Activated naive CD4-positive, alpha-beta T cell (primary cell): ENCODE measurements at places on chromosomes 7 and 10.

GRCh38 chr10:104580774-104581675 is 60.1 kb upstream of the SORCS3 start:
- DNase-seq = peak; percentile 52

- no peak for DNase-seq
Observed at GRCh38 chr10:5534051-5534821, 9.5 kb downstream of the CALML3 start.

GRCh38 chr7:94562525-94562924 is 52.9 kb downstream of the CASD1 start:
- DNase-seq = no peak

- no peak for DNase-seq
Observed at GRCh38 chr7:137951700-137952425, 50.0 kb downstream of the CREB3L2 start.

- DNase-seq = no peak
Observed at GRCh38 chr10:123726836-123727235, 60.7 kb downstream of the GPR26 start.

GRCh38 chr10:112215342-112215774 is 31.8 kb upstream of the GPAM start:
- no peak for DNase-seq

- DNase-seq = no peak
Observed at GRCh38 chr7:114084472-114085312, 165.9 kb upstream of the PPP1R3A start.
